ENCODE measurements at places on chromosomes 16 and 17.

- H3K4me3 ChIP-seq = peak overlapping the region; percentile 79
These were observed 1.2 kb downstream of the OR1F1 start for GRCh38 chr16:3188925-3189825.

GRCh38 chr17:2770129-2770528 lies 20.7 kb upstream of the CCDC92B start:
- no peaks in the 10 kb centered on the region for H3K4me1 ChIP-seq
- H3K36me3 ChIP-seq = no peaks in the 10 kb centered on the region
- no peak for DNase-seq

GRCh38 chr17:58279736-58280479 lies 827 bp downstream of the MPO start:
- H3K4me1 ChIP-seq = no peaks in the 10 kb centered on the region
- H3K36me3 ChIP-seq = no peaks in the 10 kb centered on the region
- no peak overlapping the region for H3K27ac ChIP-seq
- peak; percentile 62 for DNase-seq
- H3K27me3 ChIP-seq = peaks cover 7% of the 10 kb centered on the region

- peaks cover 11% of the 10 kb centered on the region for H3K36me3 ChIP-seq
- no peak within 1 kb of the TSS for H3K27ac ChIP-seq
- peak; percentile 97 for DNase-seq
These were observed at the start of gene RAPGEFL1 for GRCh38 chr17:40177275-40177874. RAPGEFL1 (plus strand) TSS chr17:40177470; CDS start chr17:40177862, 392 bp downstream.

DNA sequence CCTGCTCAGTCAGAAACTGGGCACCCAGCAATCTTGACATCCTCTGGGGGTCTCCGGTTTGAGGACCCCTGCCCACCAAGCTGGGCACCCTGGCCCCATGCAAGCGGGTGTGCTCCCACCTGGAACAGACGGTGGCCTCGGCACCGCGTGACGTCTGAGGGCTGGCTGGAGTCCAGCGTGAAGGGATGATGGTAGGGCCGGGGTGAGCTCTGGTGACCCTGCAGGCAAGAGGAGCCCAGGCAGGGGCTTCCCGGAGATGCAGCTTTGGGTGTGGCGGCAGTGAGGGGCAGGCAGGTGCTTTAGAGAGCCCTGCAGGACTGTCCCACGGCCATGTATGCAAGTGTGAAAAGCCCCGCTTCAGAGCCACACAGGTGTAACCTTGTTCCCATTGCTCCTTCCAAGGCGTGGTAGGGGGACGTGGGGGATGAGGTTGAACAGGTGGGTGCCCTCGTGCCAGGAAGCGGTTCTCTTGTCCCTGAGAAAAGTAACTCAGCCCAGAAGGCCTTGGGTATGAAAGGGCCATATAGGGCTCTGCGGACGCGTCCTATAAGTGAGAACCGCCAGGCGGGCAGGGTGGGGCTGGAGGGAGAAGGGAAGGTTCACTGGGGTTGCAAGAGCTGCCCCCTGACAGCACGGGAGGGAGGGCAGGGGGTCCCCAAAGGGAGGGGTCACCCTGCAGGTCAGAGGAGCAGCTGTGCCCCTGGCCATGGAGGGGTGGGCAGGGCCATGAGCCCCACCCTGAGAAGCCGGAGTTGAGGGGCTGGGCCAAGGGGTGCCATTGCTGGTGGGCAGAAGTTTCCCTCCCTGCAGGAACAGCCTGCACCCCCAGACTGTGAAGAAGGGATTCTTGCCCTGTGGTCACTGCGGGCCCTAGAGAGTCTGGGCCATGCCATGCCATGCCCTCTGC lies 9.2 kb downstream of the RGS11 start:
- H3K36me3 ChIP-seq = peaks cover 3% of the 10 kb centered on the region
- H3K4me1 ChIP-seq = no peaks in the 10 kb centered on the region
- DNase-seq = peak; percentile 67
- no peaks in the 10 kb centered on the region for H3K27me3 ChIP-seq
- H3K4me3 ChIP-seq = no peak overlapping the region

DNA sequence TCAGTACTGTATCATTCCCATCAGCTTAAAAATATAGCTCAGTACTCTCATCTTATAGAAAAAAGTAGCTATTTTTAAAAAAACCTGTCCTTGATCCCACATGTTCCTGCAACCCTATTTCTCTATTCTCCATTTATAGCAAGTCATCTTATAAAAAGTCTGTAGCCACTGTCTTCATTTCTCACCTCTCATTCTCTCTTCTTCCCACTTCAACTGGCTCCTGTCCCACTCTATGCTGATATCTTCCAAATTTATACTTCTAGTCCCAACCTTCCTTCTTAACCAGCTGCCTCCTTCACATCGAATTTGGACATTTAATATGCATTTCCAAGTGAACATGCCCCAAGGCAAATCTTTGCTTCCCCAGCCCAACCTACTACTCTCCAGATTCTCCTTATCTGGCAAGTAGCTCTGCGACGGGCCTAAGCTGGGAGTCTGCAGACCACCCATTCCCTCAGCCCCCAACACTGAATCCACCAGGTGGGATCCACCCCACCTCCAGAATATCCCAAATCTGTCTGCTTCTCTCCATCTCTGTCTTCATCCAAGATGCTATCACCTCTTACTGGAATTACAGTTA lies 52.0 kb upstream of the TANC2 start:
- H3K36me3 ChIP-seq = no peaks in the 10 kb centered on the region
- peak; percentile 13 for DNase-seq
- H3K27me3 ChIP-seq = no peaks in the 10 kb centered on the region
- H3K4me3 ChIP-seq = no peak overlapping the region
- peaks cover 7% of the 10 kb centered on the region for H3K4me1 ChIP-seq
- H3K27ac ChIP-seq = no peak overlapping the region

- no peaks in the 10 kb centered on the region for H3K27me3 ChIP-seq
- peak; percentile 91 for DNase-seq
- H3K4me1 ChIP-seq = peaks cover 37% of the 10 kb centered on the region
- H3K27ac ChIP-seq = peak overlapping the region; percentile 90
- H3K4me3 ChIP-seq = no peak overlapping the region
These were observed 6.5 kb downstream of the BMERB1 start for GRCh38 chr16:15440852-15441251.

DNA sequence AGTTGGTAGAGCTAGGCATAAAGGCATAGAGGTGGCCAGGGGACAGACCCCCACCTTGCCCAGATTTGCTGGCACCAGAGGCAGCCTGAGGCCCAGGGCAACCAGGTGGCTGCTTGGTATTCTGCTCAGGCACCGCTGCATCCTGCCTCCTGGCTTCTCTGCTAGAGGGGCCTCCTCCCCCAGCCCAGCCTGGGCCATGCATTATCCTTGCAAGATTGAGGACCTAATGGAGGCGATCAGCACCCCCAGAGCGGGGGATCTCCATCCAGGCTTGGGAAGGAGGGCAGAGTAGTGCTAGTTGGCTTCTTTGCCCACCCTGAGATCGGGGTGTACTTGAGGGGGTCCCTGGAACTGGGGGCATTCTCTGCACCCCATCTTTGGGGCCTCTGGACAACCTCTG lies 23.8 kb downstream of the CDK5RAP3 start:
- no peak for DNase-seq
- peaks cover 4% of the 10 kb centered on the region for H3K27me3 ChIP-seq
- H3K4me3 ChIP-seq = no peak overlapping the region
- H3K27ac ChIP-seq = no peak overlapping the region
- H3K4me1 ChIP-seq = peaks cover 1% of the 10 kb centered on the region

DNA sequence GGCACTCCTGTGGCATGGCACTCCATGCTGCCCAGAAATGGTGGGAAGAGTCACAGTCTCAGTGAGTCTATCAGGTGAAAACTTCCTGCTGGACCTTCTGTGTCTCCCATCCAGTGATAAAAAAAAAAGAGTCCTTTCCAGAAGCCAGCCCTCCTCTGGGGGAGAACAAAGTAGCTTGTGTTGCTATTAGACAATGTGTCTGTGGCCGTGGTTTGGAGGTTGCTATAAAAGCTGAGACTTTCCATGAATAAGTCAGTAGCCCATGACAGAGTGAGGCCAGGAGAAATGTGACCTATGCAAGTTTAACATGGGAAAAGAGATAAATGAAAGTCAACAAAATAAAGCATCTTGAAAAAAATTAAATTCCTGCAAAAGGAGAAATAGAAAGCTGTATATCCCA lies 250.7 kb upstream of the MON1B start:
- H3K36me3 ChIP-seq = no peaks in the 10 kb centered on the region
- no peaks in the 10 kb centered on the region for H3K4me1 ChIP-seq
- H3K4me3 ChIP-seq = no peak overlapping the region
- H3K27me3 ChIP-seq = no peaks in the 10 kb centered on the region
- no peak for DNase-seq

GRCh38 chr16:79269211-79269863 lies 331.2 kb downstream of the MAF start:
- no peaks in the 10 kb centered on the region for H3K4me1 ChIP-seq
- no peaks in the 10 kb centered on the region for H3K36me3 ChIP-seq
- no peak for DNase-seq
- no peaks in the 10 kb centered on the region for H3K27me3 ChIP-seq

DNA sequence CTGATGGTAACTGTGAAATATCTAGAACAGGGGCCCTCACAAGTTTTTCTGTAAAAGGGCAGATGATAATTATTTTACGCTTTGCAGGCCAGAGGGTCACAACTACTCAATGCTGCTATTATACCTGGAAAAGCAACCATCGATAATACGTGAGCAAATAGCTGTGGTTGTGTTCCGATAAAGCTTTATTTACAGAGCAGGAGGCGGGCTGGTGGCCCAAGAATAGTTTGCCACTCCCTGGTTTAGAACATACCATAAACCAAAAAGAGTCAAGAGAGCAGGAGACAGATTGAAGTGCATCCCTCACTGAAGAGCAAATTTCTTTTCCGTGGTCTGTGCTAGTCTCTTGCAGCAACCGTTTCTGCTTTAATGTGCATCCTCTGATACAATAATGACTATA lies 77.9 kb upstream of the DYNLRB2 start:
- H3K4me1 ChIP-seq = peaks cover 18% of the 10 kb centered on the region
- no peaks in the 10 kb centered on the region for H3K27me3 ChIP-seq
- H3K27ac ChIP-seq = no peak overlapping the region
- no peak for DNase-seq
- no peak overlapping the region for H3K4me3 ChIP-seq

DNA sequence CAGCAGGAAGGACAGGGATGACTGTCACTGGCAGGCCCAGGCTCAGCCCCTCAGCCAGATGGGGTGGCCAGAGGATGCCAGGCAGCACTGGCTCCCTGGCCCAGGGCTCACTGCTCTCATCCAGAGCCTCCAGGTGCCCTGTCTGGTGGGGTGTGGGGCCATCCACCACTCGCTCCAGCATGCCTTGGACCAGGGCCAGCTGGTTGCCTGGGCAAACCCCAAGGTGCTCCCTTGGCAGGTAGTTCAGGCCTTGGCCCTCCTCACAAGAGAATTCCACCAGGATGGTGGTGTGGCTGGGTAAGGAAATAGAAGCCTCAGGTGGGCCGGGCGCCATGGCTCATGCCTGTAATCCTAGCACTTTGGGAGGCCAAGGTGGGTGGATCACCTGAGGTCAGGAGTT lies 29.4 kb downstream of the LGALS9 start:
- no peaks in the 10 kb centered on the region for H3K27me3 ChIP-seq
- H3K4me1 ChIP-seq = no peaks in the 10 kb centered on the region
- H3K36me3 ChIP-seq = no peaks in the 10 kb centered on the region
- peak; percentile 25 for DNase-seq
- no peak overlapping the region for H3K4me3 ChIP-seq

- H3K36me3 ChIP-seq = no peaks in the 10 kb centered on the region
- H3K27ac ChIP-seq = no peak overlapping the region
- H3K27me3 ChIP-seq = no peaks in the 10 kb centered on the region
- DNase-seq = no peak
- no peak overlapping the region for H3K4me3 ChIP-seq
These were observed 2333.3 kb downstream of the TP53TG3F start for GRCh38 chr16:35792516-35793285.

- DNase-seq = no peak
- no peak overlapping the region for H3K4me3 ChIP-seq
- H3K27ac ChIP-seq = no peak overlapping the region
- no peaks in the 10 kb centered on the region for H3K36me3 ChIP-seq
- H3K27me3 ChIP-seq = no peaks in the 10 kb centered on the region
- no peaks in the 10 kb centered on the region for H3K4me1 ChIP-seq
These were observed 365.8 kb downstream of the HAPSTR1 start for GRCh38 chr16:9457215-9457614.

- DNase-seq = peak; percentile 27
- no peaks in the 10 kb centered on the region for H3K27me3 ChIP-seq
- no peaks in the 10 kb centered on the region for H3K4me1 ChIP-seq
- no peak overlapping the region for H3K4me3 ChIP-seq
These were observed 781.6 kb upstream of the SOX9 start for GRCh38 chr17:71339206-71339605.

DNA sequence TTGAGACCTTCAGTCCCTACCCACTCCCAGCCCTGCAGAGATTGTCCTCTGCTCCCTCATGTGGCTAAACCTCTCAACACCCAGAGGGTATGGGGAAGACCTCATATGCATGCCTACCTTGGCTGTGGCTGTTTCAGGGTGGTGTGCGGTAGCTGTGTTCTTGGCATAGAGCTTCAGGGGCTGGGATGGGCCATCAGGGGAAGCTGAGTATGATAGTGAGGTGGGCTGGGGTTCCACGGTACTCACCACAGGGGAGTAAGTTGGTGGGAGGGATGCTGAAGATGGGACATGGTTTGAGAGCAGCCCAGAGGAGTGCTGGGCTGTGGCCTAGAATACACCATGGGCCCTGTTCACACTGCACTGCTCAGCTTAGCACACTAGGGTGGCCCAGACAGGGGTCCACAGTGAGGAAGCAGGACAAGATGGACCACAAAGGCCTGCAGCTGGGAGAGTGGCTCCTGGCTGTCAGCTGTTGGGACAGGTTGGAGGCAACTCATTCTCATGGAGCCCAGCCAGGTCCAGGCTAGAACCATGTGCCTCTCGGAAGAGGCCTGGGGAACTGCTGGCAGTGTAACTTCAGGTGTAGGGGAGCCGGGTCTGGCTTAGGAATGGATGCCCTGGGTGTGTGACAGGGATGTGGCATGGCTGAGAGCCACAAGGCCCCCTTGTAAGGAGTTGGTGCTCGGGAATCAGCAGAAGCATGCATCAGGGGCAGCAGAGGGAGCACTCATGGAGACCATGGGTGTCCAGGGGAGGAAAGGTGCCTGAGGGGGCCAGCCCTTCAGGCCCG lies 3.1 kb downstream of the MFAP4 start:
- no peak overlapping the region for H3K4me3 ChIP-seq
- H3K36me3 ChIP-seq = peaks cover 66% of the 10 kb centered on the region
- H3K27ac ChIP-seq = peak overlapping the region; percentile 16
- H3K27me3 ChIP-seq = no peaks in the 10 kb centered on the region

DNA sequence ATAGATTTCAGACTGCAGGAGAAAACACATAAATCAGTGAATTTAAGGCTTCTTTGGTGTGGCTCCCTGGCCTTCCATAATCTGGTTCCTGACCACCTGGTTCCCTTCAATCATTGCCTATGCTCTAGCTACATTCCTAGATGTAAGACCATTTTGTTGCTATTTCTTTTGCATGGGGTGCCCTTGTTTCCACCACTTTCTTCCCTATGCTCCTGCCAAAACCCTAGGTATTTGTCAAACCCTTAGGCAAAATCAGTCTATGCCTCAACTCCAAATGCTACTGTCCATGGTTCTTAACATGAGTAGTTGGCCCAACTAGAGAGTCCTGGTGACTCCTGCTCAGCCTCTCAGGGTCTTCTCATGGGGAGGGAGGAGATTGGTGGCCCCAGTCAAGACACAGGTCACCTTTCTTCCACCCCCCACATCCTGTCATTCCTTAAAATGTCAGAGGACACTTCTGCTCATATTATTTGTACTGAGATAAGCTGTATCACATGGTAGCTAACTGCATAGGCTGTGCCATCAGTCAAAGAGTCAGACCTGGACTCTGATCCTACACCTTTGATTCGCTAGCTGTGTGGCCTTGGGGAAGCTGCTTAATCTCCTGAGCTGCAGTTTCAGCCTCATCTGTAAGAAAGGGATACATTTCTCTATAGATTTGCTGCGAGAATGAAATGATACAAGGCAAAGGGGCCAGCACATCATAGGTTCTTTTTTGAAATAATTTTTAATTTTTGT lies 15.0 kb downstream of the ACSM5 start:
- no peaks in the 10 kb centered on the region for H3K36me3 ChIP-seq
- no peak for DNase-seq
- no peak overlapping the region for H3K27ac ChIP-seq

Data from osteoblast (primary cell).